ENCODE measurements at places on chromosomes 5 and 9.

DNA sequence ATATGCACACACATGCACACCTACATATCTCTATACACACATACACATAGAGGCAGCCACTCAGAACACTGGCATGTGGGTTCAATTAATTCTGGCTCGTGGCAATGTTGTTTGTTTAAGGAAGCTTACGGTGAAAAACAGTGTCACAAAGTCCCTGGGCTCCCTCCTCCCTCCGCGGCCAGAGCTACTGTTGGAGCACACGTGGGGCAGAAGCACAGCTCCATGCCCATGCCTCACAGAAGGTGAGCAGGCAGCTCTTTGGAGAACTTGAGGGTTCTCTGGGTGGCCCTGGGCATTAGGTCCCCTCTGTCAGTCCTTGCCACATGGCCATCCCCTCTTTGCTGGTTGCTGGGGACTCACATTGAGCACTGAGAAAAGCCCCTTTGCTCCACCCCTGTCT, 107.5 kb downstream of the GADD45G start:
- no peak for DNase-seq

GRCh38 chr9:69697475-69697874, 25.3 kb upstream of the APBA1 start:
- DNase-seq = no peak

GRCh38 chr5:146188358-146188757, 5.9 kb upstream of the LARS1 start:
- DNase-seq = no peak

DNA sequence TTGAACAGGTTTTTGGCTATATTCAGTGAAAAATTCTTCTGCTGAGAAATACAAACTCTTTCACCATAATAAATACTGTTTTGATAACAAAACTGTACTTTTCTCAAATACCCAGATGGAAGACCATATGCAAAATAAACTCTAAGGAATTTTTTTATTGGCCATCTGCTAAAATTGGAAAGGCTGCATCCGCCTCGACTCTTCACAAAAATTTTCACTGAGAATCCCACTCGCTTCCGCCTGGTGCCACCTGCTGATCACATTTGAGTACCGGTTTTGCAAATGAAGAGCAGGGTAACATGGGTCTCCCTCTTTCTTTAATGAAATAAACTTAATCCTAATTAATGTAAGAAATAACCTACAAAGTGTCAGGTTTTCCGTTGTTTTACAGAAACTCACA, 76.4 kb downstream of the TTLL11 start:
- DNase-seq = no peak

- no peak for DNase-seq
These were observed 220.3 kb upstream of the ST8SIA4 start for GRCh38 chr5:101123363-101123762.

DNA sequence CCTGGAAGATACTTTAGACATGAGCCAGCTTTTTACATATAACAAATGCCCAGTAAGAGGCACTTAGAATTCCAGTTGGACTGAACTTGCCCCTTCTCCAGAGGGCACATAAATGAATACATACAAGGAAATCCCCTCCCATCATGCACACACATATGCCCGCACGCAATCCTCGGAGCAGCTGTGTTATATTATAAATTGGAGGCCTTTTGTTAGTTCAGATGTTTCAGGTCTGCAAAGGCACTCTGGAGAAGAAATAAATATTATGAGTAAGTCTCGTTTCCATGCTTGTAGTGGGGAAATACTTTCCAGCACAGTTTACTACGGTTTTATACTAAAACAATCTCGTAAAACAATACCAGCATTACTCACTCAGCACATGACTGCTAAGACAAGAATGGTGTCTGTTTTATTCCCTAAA, 17.6 kb upstream of the MUSK start:
- no peak for DNase-seq

Measured in activated CD4-positive, alpha-beta T cell treated with anti-CD3 and anti-CD28 coated beads, Interleukin-2, amount 10 ng/mL, durations not matched to agents 7 days and 5 days (primary cell).